AG20443 (cell line): ENCODE measurements at places on chromosomes 7 and 10.
A peak's percentile ranks its signal among the peaks of the same experiment; 100 is the strongest.

DNA sequence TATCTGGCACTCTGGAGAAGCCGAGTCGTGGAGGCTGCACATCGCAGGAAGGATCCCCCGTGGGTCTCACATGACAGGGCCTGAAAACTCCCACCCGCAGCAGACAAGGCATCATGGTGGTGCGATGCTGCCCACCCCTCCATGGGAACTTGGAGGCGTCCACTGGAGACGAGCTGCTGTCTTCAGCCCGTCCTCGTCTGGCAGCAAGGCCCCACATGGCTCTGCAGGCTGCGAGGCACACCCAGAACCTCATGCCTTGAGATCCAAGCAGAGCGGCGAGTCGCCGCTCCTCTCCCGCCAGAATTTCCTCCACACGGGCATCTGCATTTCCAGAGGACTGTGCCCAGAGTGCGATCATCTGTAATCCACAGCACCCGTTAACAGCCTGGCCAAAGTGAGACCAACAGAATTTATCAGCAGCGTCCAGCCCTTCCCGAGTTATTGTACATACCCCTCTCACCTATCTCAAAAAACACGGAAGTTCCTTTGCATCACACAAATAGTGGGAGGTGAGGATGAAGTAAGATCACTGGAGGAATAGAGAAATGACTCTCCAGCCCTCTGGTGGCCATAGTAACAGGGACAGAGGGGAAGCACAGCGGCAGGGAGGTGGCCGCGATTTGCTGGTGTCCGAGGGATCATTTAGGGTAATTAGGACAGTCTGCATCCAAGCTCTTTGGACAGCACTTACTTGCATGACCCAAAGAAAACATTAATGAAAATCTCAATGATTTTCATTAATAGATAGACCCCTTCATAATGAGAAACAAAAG lies 292.4 kb downstream of the USP6NL start:
- no peak for DNase-seq

DNA sequence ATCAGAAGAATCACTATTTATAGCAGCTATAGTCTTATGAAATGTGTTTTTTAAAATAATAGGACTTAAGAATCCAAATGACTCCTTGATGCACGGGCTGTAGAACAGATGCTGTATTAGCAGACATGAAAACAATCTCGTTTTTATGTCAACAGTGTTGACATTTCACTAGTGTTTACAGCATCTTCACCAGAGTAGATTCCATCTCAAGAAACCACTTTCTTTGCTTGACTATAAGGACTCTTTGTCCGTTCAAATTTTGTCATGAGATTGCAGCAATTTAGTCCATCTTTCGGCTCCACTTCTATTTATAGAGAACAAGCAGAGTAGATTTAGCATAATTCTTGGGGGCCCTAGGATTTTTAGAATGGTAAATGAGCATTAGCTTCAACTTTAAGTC lies 295.1 kb downstream of the EXOC4 start:
- DNase-seq, result no peak

DNA sequence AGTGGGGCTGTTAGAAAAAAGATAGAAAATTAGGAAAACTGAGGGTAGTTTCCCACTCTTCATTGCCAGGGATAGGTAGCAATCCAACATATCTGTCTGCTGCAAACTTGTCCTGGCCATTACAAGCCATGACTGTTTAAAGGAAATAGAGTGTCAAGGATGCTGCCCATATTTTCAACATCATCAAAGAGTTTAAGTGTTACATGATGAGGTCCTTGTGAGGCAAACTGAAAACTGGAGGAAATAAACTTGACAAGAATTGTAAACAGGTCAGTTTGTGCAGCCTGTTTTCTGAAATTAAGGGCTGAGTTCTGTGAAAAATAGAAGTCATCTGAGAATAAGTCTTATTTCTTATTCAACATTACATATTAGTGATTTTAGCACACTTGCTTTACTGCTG lies 78.0 kb downstream of the VWDE start:
- DNase-seq, result no peak

DNA sequence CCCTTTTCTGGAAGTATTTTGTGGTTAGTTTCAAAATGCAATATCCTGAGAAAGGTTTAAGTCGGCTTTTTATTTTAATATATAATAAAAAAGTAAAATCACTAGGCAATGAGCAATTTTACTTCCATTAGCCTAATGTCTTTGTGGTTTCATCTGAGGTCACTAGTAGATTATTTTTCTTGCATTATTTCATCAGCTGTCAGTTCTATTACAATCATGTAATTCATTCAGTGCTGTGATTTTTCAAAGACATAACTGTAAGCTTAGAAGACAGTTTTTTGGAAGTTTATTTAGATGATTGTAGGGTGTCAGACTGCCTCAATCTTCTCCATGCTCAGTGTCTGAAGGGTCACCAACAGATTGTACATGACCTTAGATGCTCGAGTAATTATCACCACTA lies 568.0 kb upstream of the GALNT17 start:
- DNase-seq, result no peak

DNA sequence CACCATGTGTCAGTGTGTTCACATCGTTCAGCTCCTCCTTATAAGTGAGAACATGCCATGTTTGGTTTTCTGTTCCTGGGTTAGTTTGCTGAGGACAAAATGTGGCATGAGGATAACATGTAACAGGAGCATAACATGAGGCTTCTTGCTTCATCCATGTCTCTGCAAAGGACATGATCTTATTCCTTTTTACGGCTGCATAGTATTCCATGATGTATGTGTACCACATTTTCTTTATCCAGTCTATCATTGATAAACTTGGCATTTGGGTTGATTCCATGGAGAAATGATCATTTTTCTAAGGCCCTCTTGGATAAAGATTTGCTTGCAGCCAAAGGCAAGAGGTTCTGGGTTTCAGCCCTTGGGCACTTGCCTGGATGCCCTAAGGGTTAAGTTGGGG lies 128.5 kb upstream of the ZEB1 start:
- no peak for DNase-seq

DNA sequence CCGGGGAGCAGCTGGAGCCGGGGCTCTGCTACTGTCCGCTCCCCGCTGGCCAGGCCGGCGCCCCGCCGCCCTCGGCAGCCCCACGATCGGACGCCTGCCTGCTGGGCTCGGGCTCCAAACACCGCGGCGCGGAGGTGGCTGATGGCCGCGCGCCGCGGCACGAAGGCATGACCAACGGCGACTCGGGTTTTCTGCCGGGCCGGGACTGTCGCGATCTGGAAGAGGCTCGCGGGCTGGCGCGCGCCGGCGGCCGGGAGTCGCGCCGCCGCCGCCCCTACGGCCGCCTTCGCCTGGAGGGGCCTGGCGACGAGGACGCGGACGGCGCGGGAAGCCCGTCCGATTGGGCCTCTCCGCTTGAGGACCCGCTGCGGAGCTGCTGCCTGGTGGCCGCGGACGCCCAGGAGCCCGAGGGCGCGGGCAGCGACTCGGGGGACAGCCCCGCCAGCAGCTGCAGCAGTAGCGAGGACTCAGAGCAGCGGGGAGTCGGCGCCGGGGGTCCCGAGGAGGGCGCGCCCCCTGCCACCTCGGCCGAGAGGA lies 570 bp downstream of the TBC1D12 start:
- DNase-seq, result peak; percentile 61

GRCh38 chr7:31372231-31372959 lies 31.9 kb upstream of the NEUROD6 start:
- no peak for DNase-seq

DNA sequence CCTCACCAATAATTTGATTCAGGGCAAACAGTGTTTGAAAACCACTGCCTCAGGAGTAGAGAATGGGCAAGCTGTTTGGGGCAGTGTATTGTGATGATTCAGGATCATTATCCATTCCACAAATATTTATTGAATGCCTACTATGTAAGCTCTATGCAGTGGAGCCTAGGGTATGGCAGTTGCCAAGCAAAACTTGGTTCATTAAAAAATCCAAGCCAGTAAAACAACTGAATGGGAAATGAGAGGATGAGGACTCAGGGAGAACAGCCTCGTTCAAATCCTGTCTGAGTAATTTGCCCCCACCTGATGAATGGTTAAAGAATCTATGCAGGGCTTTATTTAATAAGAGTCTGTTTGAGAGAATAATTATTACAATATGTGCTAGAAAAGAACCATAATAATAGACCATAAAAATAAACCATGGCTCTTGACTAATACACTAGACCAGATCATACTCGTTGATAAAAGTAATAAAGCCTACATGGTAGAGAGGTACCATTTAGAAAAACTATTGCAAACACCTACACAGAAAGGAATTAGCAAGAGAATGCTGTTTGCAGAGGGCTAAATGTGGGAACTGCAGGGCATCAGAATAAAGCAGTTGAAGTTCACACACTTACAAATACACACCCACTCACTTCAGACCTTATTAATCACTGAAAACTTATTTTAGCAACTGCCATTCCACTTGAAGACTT lies 71.7 kb downstream of the CREB5 start:
- peak; percentile 60 for DNase-seq

DNA sequence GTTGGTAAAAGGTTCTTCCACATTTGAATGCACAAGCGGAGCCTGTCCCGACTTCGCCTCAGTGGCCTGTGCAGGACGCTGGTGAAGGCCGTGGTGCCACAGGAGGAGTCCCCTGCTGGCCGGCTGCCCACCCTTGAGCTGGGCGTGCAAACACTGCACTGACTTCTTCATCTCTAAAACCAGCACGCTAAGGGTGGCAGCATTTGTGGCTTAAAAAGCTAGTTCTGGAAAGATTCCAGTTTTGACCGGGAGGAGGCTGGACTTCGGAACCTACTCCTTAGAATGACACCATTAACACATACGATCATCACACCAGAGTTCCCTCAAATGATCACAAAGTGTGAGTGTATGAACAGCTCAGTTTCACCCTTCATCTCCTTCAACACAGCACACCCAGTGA lies 102.4 kb downstream of the SMURF1 start:
- DNase-seq, result no peak
